ENCODE measurements at places on chromosomes 16 and 17.

GRCh38 chr16:76441391-76441790 is 164.2 kb downstream of the CNTNAP4 start:
- no peak for DNase-seq

GRCh38 chr16:75535211-75535843 is 581 bp downstream of the CHST5 start:
- DNase-seq, result no peak

DNA sequence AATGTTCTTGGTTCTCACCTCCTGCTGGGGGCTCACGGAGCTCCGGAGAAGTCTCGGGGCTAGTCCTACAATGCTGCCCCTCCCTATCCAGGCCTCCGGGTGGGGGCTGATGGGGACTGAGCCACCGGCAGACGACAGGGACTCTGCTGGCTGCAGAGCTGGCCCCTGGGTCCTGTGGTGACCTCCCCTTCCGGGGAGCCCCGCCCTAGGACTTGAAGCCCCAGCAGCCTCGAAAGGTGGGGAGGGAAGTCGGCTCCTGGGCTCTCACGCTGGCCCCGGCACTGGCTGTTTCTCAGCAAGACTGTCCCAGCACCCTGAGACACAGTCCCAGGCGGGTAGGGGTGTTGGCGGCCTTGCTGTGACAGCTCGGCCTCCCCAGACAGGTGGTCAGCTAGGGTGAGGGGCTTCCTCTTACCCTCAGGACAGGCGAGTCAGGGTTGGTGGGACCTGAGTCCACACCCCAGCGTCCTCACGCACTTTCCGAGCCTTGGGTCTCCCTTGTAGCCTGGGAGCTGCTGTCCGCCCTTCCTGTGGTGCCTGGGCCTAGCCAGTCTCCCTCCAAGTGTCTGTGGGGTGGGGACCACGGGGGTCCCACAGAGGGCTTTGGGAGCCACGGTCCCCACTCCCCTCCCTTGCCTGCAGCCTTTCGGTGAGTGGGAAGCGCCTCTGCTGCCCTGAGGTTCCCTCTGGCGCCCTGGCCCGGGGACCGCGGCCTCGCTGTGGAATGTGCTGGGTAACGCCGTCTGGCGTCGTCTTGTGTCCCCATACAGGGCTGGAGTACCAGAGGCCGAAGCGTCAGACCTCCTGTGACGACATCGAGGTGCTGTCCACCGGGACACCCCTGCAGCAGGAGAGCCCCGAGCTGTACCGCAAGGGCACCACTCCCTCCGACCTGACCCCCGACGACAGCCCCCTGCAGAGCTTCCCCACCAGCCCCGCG is 76.6 kb downstream of the KLHDC4 start:
- DNase-seq, result no peak

DNA sequence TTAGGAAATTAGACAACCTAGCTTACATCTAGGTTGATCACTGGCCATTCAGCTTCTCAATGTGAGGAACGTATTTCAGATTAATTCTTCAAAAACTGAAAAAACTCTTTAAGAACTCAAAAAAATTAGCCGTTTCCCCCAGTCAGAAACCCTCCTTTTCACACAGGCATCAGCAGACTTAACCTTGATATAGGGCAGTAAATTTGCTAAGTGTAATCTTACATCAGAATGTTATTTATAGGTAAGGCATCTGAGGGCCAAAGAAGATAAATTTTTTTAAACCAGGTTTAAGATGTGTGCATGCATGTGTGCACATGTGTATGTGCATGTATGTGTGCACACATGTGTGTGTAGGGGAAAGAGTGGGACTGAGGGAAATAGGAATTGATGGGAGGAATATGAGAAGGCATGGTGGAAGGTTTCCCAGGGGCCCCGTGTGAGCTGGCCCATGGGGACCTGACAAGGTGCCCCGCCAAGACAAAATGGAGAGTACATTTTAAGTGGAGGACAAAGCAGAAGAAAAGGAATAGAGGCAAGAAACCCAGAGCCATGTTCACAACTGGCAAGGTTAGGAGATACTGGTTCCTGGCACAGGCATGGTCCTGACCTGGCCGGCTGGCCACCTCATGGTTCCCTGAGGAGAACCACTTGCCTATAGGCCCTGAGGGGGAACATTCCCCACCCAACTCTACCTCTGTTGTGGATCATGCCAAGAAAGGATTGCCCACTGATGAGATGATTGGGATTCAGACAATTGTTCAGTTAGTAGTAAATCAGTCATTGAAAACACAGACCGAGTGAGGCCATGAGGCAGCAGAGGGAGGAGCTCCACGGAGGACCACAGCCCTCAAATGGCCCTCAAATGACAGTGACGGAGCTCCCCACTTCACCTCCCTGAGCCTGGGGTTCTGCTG is 33.0 kb downstream of the TEX2 start:
- no peak for DNase-seq

GRCh38 chr16:56337131-56337857 is 88.1 kb downstream of the AMFR start:
- no peak for DNase-seq

DNA sequence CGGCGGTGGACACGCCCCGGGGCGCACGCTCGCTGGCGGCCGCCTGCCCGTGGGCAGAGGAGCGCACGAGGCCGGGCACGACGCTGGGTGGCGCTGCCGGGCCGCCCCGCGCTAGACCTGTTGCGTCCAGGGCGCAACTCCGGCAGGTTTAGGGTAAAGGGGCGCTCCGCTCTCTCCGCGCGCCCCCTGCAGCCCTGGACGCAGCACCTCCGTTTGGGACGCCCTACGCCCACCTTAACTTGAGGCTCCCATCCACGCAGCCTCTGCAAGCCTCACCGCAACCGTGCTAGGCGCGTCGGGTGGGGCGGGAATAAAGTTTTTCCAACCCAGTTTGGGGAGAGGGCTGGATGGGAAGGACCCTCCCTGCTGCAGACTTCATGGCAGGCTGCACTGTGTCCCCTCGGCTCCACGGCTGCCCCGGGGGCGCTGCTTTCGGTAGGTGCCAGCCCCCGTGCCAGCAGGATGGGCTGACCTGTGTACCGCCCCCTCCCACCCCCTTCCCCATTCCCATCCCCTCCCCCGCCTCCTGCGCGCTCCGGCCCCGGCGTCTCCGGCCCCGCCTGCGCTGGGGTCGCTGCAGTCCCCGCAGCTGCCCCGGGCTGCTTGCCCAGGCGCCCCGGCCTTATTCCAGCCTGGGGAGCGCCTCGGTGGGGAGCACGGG is at the start of gene SYT17:
Gene SYT17, plus strand, starts transcription at position 531 of the 661 bp plus-strand sequence. CDS start 407 bp downstream, outside the sequence.
- no peak for DNase-seq

- no peak for DNase-seq
These were observed at the start of gene GLIS2 for GRCh38 chr16:4315186-4316107. TSS of gene GLIS2 (plus strand) at chr16:4316067. CDS start at chr16:4332281, 16,214 bp downstream.

DNA sequence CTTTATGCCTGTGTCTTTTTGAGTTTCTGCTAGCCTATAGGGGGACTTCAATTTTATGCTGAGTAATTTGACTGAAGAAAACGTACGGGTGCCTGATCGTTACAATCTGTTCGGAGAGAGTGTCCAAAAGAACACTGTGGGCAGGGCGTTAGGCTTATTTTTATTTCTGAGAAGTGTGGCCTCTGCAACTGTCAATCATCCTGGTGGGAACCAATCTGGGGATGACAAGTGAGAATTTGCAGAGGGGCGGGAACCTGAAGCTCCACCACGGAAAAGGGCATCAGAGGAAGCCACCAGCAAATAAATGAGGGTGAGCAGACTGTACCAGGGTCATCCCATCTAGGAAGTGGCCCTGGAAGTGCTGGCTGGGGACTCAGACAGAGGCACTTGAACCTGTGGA is 12.0 kb upstream of the CDYL2 start:
- DNase-seq, result no peak

- no peak for DNase-seq
These were observed 32.2 kb downstream of the DHX38 start for GRCh38 chr16:72125635-72126428.
